Suppressor macrophage treated with lipopolysaccharide for 1 hour (primary cell): ENCODE measurements at places on chromosomes 6 and 20.

- peak; percentile 12 for DNase-seq
These were observed 570 bp downstream of the TULP4 start for GRCh38 chr6:158312672-158313397.

DNA sequence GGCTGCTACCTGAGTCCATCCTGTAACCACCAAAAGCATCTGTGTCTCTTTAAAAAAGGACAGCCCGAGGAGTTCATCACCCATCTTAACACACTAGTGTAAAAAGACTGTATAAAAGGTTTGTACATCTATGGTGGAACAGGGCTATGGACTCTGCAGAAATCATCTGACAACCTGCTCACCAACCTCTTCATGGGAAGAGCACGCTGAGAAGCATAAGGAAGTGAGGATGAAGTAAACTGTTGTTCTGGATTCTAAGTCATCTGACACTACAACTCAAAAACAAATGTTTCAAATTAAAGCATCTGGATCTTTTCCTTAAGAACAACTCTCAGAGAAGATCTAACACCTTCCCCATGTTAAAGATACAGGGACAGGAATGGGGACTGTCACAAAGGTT, 5.4 kb downstream of the IFNGR1 start:
- no peak for DNase-seq

DNA sequence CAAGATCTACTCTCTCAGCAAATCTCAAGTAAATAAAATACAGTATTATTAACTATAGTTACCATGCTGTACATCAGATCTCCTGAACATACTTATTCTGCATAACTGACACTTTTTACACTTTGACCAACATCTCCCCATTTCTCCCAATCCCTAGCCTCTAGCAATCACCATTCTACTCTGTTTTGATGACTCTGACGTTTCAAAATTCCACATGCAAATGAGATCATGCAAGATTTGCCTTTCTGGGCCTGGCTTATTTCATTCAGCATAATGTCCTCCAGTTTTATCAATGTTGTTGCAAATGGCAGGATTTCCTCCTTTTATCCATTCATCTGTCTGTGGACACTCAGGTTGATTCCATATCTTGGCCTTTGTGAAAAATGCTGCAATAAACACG, 266.3 kb downstream of the RFPL4B start:
- DNase-seq, result no peak

GRCh38 chr6:137970368-137970767, 103.3 kb downstream of the TNFAIP3 start:
- DNase-seq, result no peak

- no peak for DNase-seq
These were observed 421.6 kb downstream of the BCKDHB start for GRCh38 chr6:80528115-80528514.

DNA sequence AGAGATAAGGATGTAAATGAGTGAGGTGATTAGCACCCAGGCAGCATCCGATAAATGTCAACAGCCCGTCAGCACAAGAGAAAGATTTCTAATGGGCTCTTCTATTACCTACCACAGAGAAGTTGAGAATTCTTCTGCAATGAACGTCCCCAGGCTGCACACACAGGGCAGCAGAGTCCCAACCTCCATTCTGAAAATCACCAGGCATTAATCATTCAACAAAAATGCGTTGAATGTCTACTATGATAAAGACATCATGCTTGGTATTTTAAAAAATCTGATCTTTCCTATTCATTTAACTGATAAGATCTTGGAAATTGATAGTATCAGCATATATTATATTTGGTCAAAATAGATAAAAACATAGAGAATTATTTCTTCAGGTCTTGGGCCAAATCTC, 59.5 kb upstream of the VGLL2 start:
- DNase-seq, result no peak

DNA sequence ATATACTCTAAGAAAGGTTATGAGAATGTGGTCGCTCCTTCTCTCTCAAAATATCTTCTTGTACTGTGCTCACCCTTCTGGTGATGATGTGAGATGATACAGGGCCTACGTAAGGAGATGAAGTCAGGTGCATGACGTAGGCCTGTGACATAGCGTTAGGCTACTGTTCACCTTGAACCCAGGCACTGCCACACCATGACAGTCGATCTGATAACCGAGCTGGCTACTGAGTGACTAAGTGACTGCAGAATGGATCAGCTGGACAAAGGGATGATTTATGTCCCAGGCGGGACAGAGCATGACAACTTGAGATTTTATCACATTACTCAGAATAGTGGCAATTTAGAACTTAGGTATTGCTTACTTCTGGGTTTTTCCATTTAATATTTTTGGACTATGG, 11.2 kb downstream of the SLC24A3 start:
- DNase-seq, result no peak

DNA sequence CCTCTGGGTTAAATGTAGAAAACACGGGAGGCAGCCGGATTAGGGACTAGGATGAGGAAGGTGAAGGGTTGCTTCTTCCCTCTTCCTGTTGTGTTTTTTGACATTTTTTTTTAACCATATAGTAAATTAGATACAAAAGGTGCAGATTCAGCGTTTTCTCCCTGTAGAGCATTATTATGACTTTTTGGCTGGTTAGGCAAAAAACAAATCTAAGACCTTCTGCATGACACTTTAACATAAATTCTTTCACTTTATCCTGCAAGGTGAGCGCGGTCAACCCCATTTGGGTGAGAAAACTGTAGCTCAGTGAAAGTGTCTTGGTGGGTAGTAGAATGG, 1.3 kb downstream of the SLC16A10 start:
- no peak for DNase-seq

- DNase-seq, result peak; percentile 59
These were observed 465.2 kb downstream of the TFAP2B start for GRCh38 chr6:51283723-51284355.

GRCh38 chr20:3686867-3687321, 5.1 kb upstream of the ADAM33 start:
- DNase-seq, result peak; percentile 30
